ENCODE measurements at places on chromosomes 13 and 19. TPM values are rescaled to one million over a fixed set of nuclear protein-coding genes. Genes with fewer than 3 reads are reported as not detected.

DNA sequence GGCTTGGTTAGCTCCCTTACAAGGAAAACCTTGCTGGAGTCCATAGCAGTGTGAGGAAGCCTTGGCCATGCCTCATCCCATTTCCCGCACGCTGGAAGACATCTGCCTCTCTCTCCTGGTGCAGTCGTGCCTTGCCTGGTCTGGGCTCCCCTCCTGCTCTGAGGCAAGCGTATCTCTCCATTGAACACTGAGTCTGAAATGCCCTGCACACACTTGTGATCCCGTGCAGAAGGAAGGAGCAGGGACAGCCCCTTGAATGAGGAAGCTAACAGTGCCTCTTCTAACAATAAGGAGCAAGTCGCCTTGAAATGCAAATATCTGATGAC lies 407 bp upstream of the ZNF440 start:
- H3K27ac ChIP-seq = peak overlapping the region; percentile 95
- H3K4me1 ChIP-seq = peaks cover 6% of the 10 kb centered on the region
- H3K4me3 ChIP-seq = peak overlapping the region; percentile 88
- no peak for DNase-seq

GRCh38 chr19:33628921-33629825 lies 7.4 kb downstream of the CHST8 start:
- no peak overlapping the region for H3K4me3 ChIP-seq
- H3K36me3 ChIP-seq = no peaks in the 10 kb centered on the region
- no peak overlapping the region for H3K27ac ChIP-seq
- H3K27me3 ChIP-seq = peaks cover 27% of the 10 kb centered on the region
- no peaks in the 10 kb centered on the region for H3K4me1 ChIP-seq

DNA sequence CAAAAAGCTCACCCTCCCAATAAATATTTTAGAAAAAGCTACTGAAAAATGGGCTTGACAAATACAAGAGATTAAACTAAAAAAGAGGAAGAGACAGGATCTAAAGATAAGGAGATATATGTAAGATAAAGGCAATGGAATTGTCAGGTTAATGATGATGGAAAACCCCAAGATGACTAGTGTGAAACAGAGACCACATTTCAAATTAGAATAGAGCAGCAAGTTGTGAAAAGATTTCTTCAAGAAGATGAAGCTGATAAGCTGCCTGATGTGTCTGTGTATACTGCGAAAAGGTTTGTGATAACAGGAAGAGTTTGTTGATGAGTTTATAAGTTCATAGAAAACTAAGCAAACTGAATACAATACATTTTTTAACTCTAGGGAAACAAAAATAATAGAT lies 840.1 kb upstream of the SLITRK5 start:
- no peak for DNase-seq
- no peak overlapping the region for H3K4me3 ChIP-seq
- no peaks in the 10 kb centered on the region for H3K36me3 ChIP-seq
- H3K4me1 ChIP-seq = no peaks in the 10 kb centered on the region
- H3K27me3 ChIP-seq = no peaks in the 10 kb centered on the region

- no peak overlapping the region for H3K27ac ChIP-seq
- no peaks in the 10 kb centered on the region for H3K4me1 ChIP-seq
- H3K36me3 ChIP-seq = no peaks in the 10 kb centered on the region
- no peak overlapping the region for H3K4me3 ChIP-seq
- no peak for DNase-seq
- H3K27me3 ChIP-seq = no peaks in the 10 kb centered on the region
These were observed 43.3 kb downstream of the LMO7 start for GRCh38 chr13:75679459-75679858.

The CLC gene
- 1.2 TPM for total RNA-seq

DNA sequence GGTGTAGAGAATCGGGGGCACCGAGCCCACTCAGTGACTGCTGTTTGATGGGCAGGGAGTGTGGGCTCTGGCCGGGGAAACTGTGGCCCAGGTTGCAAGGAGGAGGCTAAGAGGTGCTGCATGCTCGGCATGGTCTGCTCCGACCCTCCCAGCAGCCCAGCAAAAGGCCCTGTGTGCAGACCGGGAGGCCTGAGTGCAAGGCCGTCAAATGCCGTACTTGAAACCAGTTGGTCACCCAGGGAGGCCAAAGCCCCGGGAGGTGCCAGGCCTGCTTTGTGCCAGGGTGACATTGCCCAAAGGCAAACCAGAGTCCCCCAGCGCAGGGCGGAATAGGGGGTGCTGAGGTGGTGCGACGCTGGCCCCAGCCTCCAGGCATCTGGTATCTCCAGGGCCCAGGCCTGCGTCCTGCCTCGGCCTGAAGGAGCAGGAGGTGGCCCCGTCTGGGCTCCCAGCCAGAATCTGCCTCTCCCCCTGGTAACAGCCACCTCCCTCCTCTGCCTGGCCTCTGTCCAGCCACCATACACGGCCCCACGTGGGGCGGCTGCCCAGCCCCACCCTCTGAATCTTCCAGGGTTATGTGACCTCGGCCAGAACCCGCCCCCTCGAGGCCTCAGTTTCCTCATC lies 4.0 kb downstream of the PIK3R2 start:
- peaks cover 31% of the 10 kb centered on the region for H3K36me3 ChIP-seq
- H3K4me1 ChIP-seq = peaks cover 69% of the 10 kb centered on the region
- H3K27ac ChIP-seq = peak overlapping the region; percentile 99
- no peaks in the 10 kb centered on the region for H3K27me3 ChIP-seq

The LIM2 gene
- total RNA-seq = not detected

- peak; percentile 5 for DNase-seq
- H3K4me1 ChIP-seq = no peaks in the 10 kb centered on the region
- H3K36me3 ChIP-seq = no peaks in the 10 kb centered on the region
- H3K27me3 ChIP-seq = no peaks in the 10 kb centered on the region
- H3K4me3 ChIP-seq = no peak overlapping the region
These were observed 375.3 kb downstream of the GPC5 start for GRCh38 chr13:91773591-91774227.

GRCh38 chr19:57267291-57267690 lies 13.0 kb upstream of the ZNF460 start:
- H3K36me3 ChIP-seq = no peaks in the 10 kb centered on the region
- no peak overlapping the region for H3K27ac ChIP-seq
- no peak for DNase-seq
- H3K4me3 ChIP-seq = no peak overlapping the region

The PTGER1 gene
- 0.09 TPM for total RNA-seq

GRCh38 chr13:51849145-51850101 lies 4.4 kb upstream of the TMEM272 start:
- peaks cover 3% of the 10 kb centered on the region for H3K4me1 ChIP-seq
- peaks cover 4% of the 10 kb centered on the region for H3K27me3 ChIP-seq
- H3K36me3 ChIP-seq = no peaks in the 10 kb centered on the region
- DNase-seq = no peak

GRCh38 chr19:6039566-6040225 lies 61.8 kb upstream of the RANBP3 start:
- H3K27me3 ChIP-seq = no peaks in the 10 kb centered on the region
- no peaks in the 10 kb centered on the region for H3K4me1 ChIP-seq
- H3K27ac ChIP-seq = no peak overlapping the region
- no peak overlapping the region for H3K4me3 ChIP-seq
- peaks cover 34% of the 10 kb centered on the region for H3K36me3 ChIP-seq
- no peak for DNase-seq

DNA sequence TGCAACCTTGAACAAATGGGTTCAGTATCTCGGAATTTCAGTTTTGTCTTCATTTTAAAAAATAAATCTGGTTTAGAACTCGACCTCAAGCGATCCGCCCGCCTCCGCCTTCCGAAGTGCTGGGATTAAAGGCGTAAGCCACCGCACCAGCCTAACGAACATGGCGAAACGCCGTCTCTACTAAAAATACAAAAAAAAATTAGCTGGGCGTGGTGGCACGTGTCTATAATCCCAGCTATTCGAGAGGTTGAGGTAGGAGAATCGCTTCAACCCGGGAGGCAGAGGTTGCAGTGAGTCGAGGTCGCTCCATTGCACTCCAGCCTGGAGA lies 571 bp downstream of the ZNF302 start:
- H3K4me3 ChIP-seq = peak overlapping the region; percentile 83
- peak overlapping the region; percentile 98 for H3K27ac ChIP-seq
- H3K4me1 ChIP-seq = peaks cover 11% of the 10 kb centered on the region
- peaks cover 33% of the 10 kb centered on the region for H3K36me3 ChIP-seq

The NLRP7 gene
- not detected for total RNA-seq

GRCh38 chr13:35549481-35549880 lies 73.0 kb upstream of the MAB21L1 start:
- no peaks in the 10 kb centered on the region for H3K27me3 ChIP-seq
- H3K36me3 ChIP-seq = no peaks in the 10 kb centered on the region
- H3K27ac ChIP-seq = no peak overlapping the region
- H3K4me3 ChIP-seq = no peak overlapping the region

The CEACAM4 gene
- not detected for total RNA-seq

The MAST1 gene
- total RNA-seq = 0.09 TPM

DNA sequence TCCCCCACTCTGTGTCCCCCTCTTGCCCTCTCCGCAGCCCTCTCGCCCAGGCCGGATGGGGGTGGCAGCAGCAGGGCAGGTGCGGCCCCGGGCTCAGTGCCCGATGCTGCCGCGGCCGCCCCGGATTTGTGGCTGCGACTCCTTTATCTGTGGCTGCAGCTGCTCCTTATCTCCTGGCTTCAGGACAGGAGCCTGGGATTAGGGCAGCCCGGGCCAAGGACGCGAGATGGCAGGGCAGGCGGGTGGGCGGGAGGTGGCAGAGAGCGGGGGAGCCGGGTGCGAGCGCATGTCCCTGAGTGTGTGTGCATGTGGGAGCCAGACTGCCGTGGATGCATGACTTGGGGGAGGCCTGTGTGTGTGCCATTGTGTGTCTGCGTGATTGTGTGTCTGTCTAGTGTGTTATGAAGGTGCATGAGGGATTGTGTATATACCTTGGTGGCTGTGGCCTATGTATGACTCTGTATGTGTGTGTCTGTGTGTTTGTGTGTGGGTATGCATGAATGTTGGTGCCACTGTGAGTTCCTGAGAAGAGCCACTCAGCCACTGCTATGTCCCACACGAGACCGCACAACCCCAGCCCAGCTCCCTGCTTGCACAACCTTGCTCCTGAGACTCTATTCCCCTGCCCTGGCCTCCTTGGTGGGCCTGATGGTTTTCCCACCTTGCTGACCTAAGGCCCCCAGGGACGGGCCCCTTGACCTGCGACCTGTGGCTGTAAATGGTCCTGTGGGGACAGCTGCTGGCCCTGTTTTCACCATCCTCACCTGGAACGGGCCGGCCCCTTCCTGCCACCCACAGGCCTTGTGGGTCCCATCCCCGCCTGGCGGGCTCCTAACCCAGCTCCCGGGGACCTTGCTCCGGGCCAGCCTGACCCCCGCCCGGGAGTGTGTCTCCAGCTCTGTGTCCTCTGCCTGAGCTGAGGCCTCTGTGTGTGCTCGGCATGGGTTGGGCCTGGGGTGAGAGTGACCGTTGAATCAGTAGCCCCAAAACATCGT lies 5.3 kb upstream of the NRTN start:
- peak overlapping the region; percentile 7 for H3K27ac ChIP-seq
- no peak overlapping the region for H3K4me3 ChIP-seq
- no peak for DNase-seq

GRCh38 chr19:30091856-30092255 lies 149.8 kb downstream of the URI1 start:
- H3K36me3 ChIP-seq = no peaks in the 10 kb centered on the region
- peaks cover 56% of the 10 kb centered on the region for H3K4me1 ChIP-seq
- no peak overlapping the region for H3K4me3 ChIP-seq
- no peak overlapping the region for H3K27ac ChIP-seq
- no peak for DNase-seq

GRCh38 chr13:95327190-95327589 lies 25.9 kb upstream of the ABCC4 start:
- no peak overlapping the region for H3K27ac ChIP-seq
- DNase-seq = no peak
- no peak overlapping the region for H3K4me3 ChIP-seq
- H3K4me1 ChIP-seq = no peaks in the 10 kb centered on the region
- H3K27me3 ChIP-seq = no peaks in the 10 kb centered on the region
- no peaks in the 10 kb centered on the region for H3K36me3 ChIP-seq

The PNMA8A gene
- 47.4 TPM for total RNA-seq

The FFAR1 gene
- total RNA-seq = 0.04 TPM

The AXL gene
- total RNA-seq = 39.8 TPM

GRCh38 chr19:1690699-1691307 lies 38.4 kb upstream of the TCF3 start:
- no peaks in the 10 kb centered on the region for H3K36me3 ChIP-seq
- DNase-seq = no peak
- peaks cover 13% of the 10 kb centered on the region for H3K4me1 ChIP-seq
- no peak overlapping the region for H3K27ac ChIP-seq

- H3K27ac ChIP-seq = no peak overlapping the region
- no peak overlapping the region for H3K4me3 ChIP-seq
- DNase-seq = no peak
- H3K36me3 ChIP-seq = no peaks in the 10 kb centered on the region
These were observed 11.6 kb upstream of the RAP2A start for GRCh38 chr13:97422118-97423054.

DNA sequence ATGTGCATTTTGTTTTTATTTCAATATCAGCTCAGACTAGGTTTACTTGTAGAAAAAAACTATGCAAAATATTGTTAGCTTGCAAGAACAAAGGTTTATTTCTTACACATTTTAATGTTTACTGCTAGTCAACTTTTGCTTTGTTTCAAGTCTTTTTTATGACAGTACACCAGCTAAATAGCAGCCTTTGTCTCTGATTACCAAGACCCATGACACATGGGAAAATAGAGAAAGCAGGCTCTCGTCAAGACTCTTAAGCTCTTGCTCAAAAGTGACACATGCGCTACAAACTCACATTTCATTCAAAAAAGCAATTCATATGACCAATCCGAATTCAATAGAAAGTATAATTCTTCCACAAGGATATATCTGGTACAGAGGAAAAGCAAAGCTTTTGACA lies 642.3 kb upstream of the SLITRK1 start:
- H3K27me3 ChIP-seq = no peaks in the 10 kb centered on the region
- no peaks in the 10 kb centered on the region for H3K36me3 ChIP-seq
- DNase-seq = no peak
- H3K27ac ChIP-seq = no peak overlapping the region

GRCh38 chr13:40381935-40382764 lies 284.3 kb downstream of the FOXO1 start:
- DNase-seq = no peak
- H3K27me3 ChIP-seq = no peaks in the 10 kb centered on the region
- H3K36me3 ChIP-seq = no peaks in the 10 kb centered on the region
- no peak overlapping the region for H3K4me3 ChIP-seq
- H3K27ac ChIP-seq = no peak overlapping the region

The ZNF470 gene
- 5.5 TPM for total RNA-seq

DNA sequence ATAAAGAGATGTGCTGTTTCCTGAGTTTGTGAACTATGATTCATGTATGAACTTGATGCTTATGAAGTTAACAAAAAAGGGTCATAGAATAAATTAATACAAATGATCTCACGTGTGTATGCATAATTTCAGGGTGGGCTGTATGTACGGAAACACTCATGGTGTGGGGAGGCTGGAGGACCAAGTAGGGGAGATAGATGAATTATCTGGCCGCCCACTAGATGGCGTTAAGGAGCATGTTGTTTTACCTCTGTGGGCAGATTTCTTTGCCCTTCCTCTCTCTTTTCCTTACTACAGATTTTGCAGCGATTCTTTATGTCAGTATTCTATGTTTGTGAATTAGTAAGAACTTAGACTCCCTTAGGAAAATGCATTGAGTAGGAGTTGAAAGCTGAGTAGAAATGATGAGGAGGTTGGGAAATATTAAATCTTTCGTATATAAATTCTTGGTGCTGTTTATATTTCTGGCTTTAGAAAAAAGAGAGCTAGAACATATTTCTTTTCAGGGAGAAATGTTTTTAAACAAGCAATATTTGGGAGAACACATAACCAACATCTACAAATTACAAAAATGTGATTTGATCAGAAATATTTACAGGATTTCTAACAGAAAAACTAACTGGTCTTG lies 47.4 kb upstream of the TMTC4 start:
- no peaks in the 10 kb centered on the region for H3K27me3 ChIP-seq
- no peaks in the 10 kb centered on the region for H3K36me3 ChIP-seq
- H3K27ac ChIP-seq = no peak overlapping the region
- no peaks in the 10 kb centered on the region for H3K4me1 ChIP-seq
- no peak overlapping the region for H3K4me3 ChIP-seq

Measured in muscle of leg (tissue), 16 donors.